ENCODE measurements at places on chromosomes 6 and 20.
A peak's percentile ranks its signal among the peaks of the same experiment; 100 is the strongest.

GRCh38 chr6:54646951-54647664, 199.5 kb upstream of the FAM83B start:
- DNase-seq = no peak

DNA sequence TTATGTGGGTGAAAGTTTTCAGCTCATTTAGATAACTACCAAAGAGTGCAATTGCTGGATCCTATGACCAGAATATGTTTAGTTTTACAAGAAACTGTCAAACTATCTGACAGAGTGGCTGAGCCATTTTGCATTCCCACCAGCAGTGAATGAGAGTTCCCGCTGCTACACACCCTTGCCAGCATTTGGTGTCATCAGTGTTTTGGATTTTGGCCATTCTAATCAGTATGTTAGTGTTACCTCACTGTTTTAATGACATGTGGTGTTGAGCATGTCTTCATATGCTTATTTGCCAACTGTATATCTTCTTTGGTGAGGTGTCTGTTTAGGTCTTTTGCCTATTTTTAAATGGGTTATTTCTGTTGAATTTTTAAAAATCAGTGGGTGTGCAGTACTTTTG, 120.9 kb downstream of the CFAP61 start:
- DNase-seq = no peak

DNA sequence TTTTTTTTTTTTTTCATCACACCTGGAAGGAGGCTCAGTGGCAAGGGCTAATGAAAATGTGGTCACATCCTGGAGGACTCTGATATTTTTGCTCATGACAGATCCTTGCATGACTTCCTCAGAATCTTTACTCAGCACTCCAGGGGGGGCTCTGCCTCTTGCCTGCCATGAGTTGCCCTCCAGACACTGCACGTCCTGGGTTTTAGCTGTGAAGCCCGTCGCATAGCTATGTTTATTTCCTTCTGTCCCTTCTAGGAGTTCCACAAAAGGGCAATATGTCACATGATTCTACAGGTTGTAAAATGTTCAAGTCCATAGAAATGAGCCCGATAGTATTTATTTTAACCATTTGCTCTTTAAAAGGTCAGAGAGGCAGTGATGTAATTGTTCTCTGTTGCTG, 18.2 kb downstream of the MAS1 start:
- DNase-seq = no peak

GRCh38 chr6:38417521-38417920, 222.2 kb downstream of the BTBD9 start:
- no peak for DNase-seq

DNA sequence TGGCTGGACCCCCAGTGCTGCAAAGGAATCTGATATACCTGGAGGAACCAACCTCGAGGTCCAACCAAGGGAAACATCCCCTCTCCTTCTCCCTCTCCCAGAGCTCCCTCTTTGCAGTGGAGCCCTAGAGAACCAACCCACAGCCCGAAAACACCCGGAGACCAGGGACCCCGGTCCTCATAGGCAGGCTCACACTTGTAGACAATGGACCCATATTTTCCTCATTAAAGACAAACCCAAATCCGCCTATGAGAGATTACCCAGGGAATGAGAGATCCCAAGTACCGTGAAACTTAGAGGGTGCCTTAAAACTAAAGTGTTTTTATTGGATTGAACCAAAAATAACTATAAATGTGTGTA, 9.6 kb upstream of the FOXF2 start:
- DNase-seq = no peak

- no peak for DNase-seq
Observed at GRCh38 chr6:88867841-88868731, 95.3 kb downstream of the RNGTT start.

GRCh38 chr6:37559501-37559900, 59.8 kb upstream of the CCDC167 start:
- no peak for DNase-seq

GRCh38 chr20:62831854-62832211, 15.0 kb downstream of the COL9A3 start:
- no peak for DNase-seq

DNA sequence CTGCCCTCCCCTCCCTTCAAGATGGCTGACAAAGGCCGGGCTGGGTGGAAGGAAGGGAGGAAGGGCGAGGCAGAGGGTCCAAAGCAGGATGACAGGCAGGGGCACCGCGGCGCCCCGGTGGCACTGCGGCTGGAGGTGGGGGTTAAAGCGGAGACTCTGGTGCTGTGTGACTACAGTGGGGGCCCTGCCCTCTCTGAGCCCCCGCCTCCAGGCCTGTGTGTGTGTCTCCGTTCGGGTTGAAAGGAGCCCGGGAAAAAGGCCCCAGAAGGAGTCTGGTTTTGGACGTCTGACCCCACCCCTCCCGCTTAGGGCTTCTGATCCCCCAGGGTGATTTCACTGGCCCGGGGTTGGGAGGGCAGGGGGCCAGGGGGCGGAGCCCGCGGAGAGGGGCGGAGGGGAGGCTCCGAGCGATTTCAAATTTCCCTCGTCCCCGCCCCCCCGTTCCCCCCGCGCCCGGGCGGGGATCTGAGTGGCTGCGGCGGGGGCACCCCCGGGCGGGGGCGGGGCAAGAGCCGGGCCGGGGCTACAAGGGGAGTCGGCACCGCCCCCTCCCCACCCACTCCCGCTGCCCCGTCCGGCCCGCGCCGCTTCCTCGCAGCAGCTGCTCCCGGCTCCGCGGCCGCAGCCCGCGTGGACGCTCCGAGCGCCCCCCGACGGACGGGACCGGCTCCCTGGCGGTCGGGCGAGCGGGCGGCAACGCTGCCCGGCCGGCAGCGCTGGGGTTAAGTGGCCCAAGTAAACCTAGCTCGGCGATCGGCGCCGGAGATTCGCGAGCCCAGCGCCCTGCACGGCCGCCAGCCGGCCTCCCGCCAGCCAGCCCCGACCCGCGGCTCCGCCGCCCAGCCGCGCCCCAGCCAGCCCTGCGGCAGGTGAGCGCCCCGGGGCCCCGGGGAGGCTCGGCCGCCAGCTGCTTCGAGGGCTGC, at the start of gene DNMT3B:
TSS of gene DNMT3B (plus strand) at position 555 of the 923 bp plus-strand sequence. CDS start 17,939 bp downstream, outside the sequence.
- peak; percentile 46 for DNase-seq

GRCh38 chr20:20895537-20895936, 183.1 kb upstream of the RALGAPA2 start:
- DNase-seq = no peak

- no peak for DNase-seq
Observed at GRCh38 chr20:34220561-34220960, 20.7 kb upstream of the ASIP start.

DNA sequence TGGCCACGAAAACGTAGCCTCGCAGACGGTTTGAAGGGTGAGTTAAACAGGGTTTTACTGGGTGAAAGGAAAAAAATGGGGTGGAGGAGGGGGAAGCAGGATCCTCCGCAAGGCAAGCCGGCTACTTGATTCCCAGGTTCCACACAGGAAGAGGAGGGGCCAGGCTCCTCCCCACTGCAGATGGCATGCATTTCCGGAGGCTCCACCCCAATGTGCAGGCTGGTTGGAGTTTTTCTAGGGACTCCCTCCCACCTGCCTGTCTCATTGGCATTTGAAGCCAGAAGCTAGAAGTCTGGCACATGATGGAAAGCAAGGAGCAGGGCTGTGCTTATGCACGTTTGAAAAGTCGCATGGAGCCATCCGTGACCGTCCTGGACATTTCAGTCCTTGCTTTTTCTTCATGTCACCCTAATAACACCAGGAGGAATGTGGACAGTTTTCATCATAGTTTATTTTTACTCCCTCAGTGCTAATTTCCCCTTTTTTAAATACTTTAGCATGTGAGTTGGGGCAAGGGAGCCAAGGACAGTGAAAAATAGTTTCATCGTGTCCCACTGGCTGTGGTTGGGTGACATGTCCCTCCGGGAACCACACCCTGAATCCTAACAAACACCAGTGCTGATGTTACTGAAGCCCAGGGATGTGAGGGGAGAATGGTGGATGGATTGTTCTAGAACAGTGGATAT, 100.1 kb upstream of the INSM1 start:
- DNase-seq = no peak

GRCh38 chr6:73169633-73170032, 55.7 kb downstream of the KHDC1L start:
- no peak for DNase-seq

DNA sequence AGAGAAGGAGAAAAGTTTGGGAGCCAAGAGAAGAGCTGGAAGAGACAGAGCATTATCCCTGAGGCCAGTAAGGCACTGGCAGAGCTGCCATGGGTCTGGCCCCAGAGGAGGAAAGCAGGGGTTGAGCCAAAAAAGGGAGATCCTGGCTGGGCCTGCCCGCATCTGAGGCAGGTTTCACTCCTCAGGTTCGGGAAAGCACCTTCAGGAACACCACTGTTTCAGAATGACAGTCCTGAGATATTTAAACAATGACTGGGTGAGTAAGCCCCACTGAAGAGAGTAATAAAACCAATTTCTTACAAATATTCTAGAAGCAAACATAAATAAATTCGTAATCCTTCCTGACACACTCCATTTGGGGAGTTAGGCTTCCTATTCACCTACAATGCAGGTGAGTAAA, 152.2 kb downstream of the BACH2 start:
- peak; percentile 22 for DNase-seq

DNA sequence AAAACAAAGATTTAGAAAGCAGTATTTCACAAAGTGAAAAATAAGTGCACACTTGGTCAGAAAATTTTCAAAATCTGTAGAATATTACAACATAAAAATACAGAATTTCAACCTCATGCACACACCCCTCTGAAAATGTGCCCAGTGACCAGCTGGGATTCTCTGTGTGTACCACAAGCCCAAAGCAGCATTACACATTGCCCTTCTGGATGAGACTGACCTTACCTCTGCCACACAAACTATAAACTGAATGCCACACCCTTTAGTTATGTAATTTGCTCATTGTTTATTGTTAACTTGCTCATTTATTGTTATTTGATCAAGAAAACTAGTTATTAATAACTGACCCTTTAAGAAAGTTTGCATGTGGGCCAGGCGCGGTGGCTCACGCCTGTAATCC, 303.0 kb downstream of the FOXC1 start:
- no peak for DNase-seq

DNA sequence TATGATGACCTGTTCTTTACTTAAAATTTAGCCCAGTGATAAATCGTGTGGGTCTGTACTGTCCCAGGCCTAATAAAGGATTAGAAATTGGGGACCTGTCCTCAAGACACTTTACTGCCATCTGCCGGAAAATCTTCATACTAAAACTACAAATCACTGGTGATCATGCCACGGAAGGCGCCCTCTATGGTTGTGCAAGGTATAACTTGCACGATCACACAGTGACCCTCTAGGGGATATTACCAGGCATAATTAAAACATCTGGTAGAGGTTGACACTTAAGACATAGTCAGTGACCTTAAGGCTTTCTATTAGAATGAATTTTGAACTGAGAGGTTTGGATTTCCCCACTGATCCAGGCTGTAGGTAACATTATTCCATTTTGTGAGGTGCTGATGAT, 172.6 kb downstream of the BMP2 start:
- DNase-seq = no peak

- DNase-seq = no peak
Observed at GRCh38 chr6:37182736-37183590, 13.0 kb downstream of the PIM1 start.

GRCh38 chr20:24683676-24684075, 214.2 kb downstream of the SYNDIG1 start:
- no peak for DNase-seq

GRCh38 chr6:26472549-26473290, 15.0 kb downstream of the BTN2A1 start:
- no peak for DNase-seq

GRCh38 chr20:53561505-53561904, 32.1 kb downstream of the ZNF217 start:
- DNase-seq = no peak

- DNase-seq = no peak
Observed at GRCh38 chr20:58399926-58400325, 10.9 kb downstream of the VAPB start.

DNA sequence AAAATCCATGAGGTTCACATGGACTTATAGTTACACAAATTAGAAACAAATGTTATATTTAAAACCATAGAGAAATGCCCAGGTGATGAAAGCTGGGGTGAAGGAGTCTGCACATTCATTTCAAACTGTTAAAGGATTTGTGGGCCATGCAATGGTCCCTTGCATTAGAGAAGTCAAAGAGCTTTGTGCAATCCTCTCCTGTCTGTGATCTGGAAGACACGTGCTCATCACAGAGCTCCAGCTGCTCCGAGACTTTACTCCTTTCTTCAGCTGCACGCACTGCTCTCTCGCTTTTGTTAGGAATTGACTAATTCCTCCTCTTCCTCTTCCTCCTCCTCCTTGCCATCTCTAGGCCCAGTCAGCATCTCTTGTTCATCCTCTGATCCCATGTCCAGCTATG, 4.1 kb upstream of the AIF1 start:
- DNase-seq = no peak

GRCh38 chr6:38261626-38262025, 378.1 kb downstream of the BTBD9 start:
- no peak for DNase-seq

GRCh38 chr6:7003041-7003440, 104.7 kb upstream of the RREB1 start:
- DNase-seq = no peak

- DNase-seq = peak; percentile 9
Observed at GRCh38 chr20:25584905-25585704, at the start of gene NINL. NINL (minus strand) TSS chr20:25585531; CDS start chr20:25526587, 58,944 bp downstream.

GRCh38 chr6:26173836-26174145, 86.6 kb downstream of the HFE start:
- DNase-seq = no peak
